ENCODE measurements at places on chromosomes 1 and 21.

DNA sequence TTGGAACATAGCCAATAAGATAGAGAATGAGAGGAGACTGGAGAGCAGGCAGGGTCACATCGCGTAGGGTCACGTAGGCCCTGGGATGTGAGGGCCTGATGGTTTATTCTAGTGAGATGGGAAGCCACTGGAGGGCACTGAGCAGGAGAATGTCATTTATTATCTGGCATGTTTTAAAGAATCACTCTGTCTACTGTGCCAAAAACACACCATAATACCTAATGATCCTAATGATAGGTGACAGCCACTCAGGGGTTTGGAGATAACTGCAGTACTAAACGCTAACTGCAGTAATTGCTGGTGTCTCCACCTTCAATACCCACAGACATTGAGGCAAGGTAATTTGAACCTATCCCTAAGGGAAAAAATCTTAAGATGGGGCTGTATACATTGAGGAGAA lies 185.4 kb downstream of the TTLL7 start:
- DNase-seq = no peak

DNA sequence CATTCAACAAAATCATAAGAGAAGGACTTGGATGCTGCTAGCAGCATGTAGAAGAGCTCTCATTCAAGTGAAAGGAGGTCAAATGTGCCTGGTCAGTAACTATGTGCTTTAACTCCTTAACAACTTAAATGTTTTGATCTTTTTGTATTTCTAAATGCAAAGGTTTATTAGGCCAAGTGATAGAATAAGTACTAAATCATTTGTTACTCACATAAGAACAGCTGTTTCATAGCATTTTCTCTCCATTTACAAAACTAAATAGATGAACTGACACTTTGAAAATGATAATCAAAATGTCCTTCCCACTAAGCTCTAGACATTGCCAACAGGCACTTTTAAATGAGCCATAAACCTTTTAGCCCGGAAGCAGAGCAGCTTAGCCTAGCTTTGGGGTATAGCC lies 254.3 kb upstream of the PRMT6 start:
- DNase-seq = no peak

GRCh38 chr1:1204425-1204920 lies 1.9 kb downstream of the TNFRSF18 start:
- no peak for DNase-seq

GRCh38 chr1:20319456-20320220 lies 29.0 kb downstream of the VWA5B1 start:
- no peak for DNase-seq

DNA sequence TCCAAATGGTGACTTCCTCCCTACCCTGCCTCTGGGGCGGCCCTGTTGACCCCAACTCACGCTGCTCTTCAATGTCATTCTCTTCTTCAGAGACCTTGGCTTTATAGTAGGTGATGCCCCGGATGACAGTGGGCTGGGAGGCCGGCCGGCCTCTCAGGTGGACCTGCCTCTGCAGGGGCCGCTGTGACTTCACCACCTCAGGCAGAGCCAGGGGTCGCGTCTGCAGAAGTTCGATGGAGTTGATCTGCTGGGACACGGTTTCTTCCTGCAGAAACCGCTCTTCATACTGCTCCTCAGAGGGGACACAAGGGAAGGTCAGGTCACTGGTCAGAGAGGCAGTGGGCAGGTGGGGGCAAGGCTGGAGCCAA lies 23.6 kb downstream of the OLFML2B start:
- no peak for DNase-seq
